ENCODE measurements at places on chromosomes 5 and 9.

GRCh38 chr5:177018341-177018740, 4.2 kb upstream of the ZNF346 start:
- no peak for DNase-seq

DNA sequence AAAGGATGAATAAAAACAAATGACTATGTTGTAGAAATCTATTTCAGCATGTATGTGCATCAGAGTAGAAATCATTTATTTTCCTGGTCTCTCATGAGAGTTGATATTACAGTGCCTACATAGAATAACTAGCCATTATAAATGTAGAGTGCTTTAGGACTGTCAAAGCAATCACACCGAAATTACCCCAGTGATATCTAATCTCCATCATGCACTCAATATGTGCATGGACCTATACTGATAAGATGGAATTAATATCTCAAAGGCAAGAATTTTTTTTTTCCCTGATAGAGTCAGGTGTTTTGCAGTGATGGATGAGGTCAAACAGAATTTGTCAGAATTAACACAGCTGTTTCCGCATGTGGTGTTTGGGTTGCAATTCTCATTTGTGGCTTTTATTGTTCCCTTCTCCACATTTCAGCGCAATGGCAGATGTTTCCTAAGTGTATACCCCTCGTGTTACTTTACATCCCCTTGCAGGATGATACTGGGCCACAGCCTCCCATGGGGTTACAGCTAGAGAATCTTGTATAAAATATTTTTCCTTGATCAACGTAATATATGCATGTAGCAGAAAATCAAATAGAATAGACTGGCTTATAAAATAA, 298.8 kb downstream of the RASEF start:
- no peak for DNase-seq

DNA sequence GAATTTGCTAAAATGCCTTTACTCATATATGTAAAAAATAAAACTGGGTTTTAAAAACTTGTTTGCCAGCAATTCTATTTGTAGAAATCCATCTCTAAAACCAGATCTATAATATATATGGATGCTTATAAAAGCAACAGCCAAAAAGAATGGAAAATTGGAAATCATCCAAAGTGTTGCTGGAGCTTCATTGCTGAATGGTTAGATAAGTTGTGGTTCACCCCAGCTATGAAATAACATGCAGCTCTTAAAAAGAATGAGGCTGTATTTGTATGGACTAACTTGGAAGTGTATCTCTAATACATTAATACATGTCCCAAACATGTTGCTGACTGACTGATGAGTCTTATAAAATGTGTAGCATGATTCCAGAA, 76.2 kb downstream of the STK10 start:
- no peak for DNase-seq

DNA sequence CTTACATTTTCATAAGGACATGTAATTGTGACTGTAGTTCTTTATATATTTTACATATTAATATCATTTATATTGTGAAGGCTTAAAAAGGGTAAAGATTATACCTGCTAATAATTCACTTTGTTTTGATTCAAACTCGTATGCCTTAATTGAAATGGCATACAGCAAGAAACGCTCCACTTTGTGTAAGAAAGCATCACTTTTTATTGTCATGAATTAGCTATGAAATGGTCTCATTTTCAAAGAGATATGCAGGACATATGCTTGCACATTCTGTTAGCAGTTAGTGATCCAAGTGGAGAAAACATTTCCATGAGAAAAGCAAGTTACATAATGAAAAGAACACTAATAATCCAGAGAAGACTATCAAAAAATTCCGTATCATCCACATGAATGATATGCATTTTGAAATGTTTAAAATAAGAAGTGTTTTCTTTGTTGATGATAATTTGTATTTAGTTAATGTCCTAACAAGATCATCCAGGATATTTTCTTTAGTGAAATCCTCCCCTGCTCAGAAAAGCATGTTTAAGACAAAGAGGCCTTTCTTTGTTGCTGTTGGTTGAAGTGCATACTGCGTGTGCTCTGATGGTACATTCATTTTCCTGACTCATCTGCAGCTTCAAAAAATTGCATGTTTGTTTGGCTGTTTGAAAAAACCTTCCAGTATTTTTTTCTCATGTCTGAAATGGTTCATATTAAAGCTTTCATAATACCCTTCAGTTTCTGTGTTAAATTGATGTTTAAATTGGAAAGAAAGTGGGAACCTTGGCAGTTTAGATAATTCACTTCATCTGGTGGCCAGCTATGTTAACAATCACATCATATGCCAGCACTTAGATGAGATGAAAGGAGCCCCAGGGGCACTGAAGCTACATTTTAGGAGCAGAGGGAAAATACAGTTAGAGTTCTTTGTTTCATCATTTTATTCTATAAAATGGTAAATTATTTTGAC, 242.2 kb downstream of the CSNK1G3 start:
- DNase-seq: no peak

GRCh38 chr5:5276430-5276829, 136.3 kb downstream of the ADAMTS16 start:
- no peak for DNase-seq

DNA sequence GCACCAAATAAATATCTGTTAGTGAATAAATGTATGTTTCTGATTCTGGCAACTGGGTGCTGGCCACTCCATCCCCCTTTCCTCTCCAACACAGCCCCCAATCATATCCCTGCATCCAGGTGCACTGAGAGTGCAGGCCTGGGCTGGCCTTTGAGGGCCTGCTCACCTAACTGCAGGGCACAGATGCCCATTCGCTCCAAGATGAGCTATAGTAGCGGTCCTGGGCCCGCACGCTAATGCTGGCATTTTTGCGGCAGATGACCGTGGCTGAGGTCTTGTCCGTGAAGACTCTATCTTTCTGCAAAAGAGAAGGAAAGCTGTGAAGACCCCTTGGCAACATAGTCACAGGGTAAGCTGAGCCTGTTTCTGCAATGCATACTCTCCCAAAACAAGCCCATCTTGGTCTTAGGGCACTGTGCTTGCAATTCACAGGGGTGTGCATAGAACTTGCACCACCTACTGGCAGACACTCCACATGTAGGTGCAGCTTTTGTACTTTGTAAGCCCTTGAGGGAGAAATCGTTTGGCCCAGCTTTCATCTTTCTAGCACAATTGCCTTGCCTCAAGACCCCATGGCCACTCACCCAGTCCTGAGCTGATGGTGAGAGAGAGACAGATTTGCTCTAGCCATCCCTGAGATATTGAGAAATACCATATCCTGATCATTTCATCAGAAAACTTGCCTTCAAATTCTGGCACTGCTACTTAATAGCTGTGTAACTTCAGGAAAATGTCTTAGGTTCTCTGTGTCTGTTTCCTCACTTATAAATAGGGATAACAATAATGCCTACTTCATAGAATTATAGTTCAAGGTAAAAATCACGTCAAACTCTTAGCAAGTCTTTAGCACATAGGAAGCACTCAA, 13.5 kb downstream of the IL12B start:
- no peak for DNase-seq

DNA sequence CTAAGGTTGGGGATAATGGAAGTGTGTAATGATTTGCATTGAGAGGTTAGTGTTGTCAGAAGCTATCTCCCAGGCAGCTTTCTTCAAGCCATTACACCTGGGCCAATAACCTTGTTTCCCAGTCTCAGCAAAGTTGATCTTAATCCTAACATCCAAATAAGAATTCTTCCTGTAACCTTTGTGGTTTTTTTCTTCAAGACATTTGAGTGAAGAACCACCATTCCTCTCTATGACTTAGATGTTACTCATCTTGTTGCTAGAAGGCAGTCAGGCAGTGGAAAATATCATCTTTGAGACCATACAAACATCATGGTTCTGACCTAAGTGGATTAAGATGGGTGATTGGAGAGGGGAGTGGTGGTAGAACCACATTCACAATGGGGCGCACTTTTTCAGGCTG, 103.5 kb downstream of the NDUFAF2 start:
- no peak for DNase-seq

DNA sequence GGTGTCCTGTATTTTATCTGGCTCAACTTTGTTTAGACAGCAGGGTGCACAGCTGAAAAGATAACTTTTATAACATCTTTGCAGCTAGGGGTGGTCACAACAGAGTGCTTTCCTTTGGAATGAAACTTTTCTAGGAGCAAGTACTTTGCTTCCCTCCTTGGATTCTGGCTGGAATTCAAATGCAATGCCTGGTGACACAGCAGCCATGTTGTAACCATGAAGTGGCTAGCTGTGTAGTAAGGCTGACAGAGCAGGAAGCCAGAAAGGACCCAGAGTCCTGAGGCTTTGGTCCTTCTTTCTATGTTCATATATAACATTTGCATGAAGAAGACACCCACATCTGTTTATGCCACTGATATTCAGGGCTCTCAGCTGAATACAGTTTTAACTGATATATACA, 48.1 kb downstream of the TENT4A start:
- DNase-seq: no peak

- DNase-seq: no peak
Measured at GRCh38 chr5:170960567-170960966, 98.7 kb downstream of the RANBP17 start.

DNA sequence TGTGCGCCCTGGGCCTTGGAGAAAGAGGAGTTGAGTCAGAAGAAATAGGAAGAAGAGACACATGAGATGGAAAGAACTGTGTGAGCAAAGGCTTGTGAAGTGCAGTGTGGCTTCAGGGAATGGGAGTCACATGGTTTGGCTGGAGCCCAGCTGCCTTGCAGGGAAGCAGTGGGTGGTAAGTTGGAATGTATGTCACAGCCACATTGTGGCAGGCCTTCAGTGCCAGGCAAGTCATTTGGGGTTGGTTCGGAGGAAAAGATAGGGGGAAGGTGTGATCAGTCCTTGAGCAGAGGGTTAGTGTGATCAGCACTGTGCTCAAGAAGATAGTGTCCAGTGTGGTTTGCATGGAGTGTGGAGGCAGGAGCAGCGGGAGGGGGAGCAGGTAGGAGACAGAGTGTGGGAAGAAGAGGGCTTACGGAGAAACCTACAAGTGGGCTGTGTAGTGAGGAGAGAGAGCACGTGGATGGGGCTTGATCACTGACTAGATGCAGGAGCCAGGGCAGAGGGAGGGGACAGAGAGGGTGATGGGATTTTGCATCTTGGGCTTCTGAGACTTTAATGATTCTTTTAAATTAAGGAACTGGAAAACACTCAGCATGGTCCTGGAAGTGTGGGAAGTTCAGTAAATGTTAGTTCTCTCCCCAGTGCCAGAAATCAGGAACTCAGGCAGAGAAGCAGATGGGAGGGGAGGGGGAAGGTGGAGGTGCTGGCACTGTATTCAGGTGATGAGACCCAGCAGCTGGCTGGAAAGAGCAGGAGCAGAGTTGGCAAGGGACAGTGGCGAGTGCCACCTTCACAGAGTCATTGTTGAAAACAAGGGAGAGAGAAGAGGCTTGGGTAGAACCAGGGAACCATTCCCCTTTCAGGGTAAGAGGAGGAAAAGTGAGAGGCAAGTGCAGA, 46.6 kb downstream of the ARHGAP26 start:
- DNase-seq: no peak

- no peak for DNase-seq
Measured at GRCh38 chr9:133523106-133523505, 1.7 kb downstream of the MYMK start.

DNA sequence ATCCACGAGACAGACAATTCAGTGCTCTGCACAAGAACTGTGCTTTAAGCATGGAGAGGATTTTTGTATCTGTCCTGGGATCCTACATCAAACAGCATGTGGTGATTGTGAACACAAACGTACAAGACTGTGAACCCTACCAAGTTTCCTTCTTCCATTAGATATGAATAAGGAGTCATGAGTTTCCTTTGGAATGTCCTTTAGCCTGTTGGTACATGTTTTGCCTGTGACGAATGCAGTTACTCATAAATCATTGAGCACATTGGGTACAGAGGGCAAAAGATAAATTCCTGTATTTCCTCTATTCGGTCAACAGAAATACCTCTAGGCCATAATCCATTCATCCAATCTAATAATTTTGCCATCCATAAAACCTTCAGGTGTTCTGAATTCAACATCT, 61.5 kb downstream of the FXN start:
- no peak for DNase-seq

GRCh38 chr5:164861610-164862009, 1356.2 kb downstream of the MAT2B start:
- no peak for DNase-seq

DNA sequence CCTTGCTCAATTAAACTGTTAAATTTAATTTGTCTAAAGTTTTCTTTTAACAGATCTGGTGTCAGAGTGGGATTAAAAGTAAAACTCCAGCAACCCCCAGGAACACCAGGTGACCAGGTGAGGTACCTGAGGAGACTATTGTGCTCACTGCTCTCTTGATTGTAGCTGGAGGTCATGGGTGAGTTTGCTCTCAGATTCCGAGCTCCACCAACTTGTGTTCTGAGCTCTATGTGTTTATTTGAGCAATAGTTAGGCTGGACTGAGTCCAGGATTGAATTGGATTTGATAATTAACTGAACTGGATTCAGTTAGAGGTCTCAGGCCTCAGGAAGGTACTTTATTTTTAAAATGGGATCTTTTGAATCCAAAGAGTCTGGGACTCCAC, 17.9 kb upstream of the SCGB3A2 start:
- DNase-seq: no peak

- no peak for DNase-seq
Measured at GRCh38 chr5:43981556-43981955, 378.6 kb downstream of the NNT start.

DNA sequence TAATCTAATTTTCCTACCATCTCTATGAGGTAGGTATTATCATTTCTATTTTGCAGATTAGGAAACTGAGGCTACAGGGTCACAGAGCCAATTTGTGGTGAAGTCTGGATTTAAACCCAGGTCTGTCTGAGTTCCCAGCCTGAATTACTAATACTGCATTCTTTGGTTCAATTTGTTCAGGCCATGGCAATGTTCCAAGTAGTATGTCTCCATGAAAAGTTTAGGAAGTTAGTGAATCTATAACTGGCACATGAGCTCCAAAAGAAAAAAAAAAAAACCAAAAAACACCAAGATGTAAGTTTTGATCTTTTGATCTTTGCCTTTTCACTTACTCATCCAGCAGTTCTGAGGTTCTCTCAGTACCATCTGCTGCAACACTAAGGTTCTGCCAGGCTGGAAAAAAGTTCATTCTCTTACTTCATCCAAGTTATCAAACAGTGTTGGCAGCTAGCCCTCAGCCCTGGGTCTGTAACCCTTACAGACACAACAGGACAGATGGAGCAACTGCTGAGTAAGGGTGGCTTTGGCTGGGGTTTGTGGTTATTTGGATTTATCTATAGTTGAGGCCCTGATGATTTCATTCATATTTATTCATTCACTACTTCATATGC, 4.4 kb upstream of the TMEM268 start:
- no peak for DNase-seq

DNA sequence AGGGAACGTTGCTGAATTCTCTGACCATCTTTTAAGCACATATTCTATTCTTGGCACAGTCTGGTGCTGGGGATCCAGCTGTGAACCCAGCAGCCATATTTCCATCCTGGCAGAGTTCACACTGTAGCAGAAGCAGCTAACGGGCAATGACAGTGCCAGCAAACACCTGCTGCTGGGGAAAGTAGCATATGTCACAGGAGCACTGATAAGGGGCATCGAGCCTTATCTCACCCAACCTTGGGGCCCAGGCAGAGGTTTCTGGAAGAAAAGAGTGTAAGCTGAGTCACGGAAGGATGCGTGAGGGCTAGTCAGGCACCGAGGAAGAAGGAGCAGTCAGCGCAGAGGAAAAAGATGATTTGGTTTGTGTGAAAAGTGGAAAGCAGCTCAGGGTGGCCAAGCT, 1.1 kb downstream of the NDOR1 start:
- DNase-seq: no peak
